HepG2 (cell line): ENCODE measurements at places on chromosomes 11 and 22.

GRCh38 chr22:49540084-49540912, 287.4 kb downstream of the BRD1 start:
- no peak for DNase-seq

DNA sequence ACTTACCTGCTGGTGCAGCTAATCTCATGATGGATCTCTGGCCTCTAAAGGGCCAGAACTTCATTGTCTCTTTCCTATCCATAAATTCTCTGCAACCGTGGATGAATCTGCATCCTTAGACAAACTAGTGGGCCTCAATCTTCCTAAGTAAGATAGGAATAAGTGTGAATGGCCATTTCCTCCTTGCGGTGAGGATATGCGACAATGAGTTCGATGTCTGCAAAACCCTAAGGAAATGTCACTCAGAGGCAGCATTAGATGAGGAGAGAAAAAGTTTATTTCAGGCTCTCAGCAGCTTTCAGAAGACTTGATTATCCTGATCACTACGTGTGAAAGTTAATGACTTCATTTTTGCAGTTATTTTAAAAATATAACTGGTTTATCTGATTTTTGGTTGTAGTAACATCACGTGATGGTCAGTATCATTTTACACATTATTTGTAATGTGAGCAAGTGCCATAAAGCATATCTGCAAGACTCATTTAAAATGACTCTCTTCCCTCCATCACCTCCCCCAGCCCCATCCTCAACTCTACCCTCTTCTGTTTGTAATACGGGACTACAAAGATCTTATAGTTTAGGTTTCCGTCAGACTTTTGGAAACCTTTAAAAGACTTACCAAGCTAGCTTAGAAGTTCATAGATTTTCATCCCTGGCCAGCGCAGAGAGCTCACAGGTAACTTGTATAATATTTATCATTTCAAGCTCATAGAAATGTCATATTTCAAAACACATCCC, 10.2 kb downstream of the GRAP2 start:
- DNase-seq, result no peak

DNA sequence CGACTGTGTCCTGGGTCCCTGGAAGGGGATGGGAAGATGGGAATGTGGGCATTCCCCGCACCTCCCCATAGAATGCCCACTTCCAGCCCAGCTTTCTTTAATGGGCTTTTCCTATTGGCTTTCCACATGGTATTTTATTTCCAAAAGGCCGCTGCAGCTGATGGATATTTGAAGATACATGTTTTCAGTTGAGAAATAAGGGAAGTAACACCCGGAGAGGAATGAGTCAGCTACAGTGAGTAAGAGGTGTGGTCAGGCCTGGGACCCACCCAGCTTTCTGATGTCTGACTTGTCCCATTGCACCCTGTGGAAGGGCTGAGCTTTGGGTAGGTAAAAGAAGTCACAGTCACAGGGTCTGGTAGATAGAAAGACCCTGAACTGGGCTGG, 476.9 kb downstream of the MIAT start:
- DNase-seq, result no peak

DNA sequence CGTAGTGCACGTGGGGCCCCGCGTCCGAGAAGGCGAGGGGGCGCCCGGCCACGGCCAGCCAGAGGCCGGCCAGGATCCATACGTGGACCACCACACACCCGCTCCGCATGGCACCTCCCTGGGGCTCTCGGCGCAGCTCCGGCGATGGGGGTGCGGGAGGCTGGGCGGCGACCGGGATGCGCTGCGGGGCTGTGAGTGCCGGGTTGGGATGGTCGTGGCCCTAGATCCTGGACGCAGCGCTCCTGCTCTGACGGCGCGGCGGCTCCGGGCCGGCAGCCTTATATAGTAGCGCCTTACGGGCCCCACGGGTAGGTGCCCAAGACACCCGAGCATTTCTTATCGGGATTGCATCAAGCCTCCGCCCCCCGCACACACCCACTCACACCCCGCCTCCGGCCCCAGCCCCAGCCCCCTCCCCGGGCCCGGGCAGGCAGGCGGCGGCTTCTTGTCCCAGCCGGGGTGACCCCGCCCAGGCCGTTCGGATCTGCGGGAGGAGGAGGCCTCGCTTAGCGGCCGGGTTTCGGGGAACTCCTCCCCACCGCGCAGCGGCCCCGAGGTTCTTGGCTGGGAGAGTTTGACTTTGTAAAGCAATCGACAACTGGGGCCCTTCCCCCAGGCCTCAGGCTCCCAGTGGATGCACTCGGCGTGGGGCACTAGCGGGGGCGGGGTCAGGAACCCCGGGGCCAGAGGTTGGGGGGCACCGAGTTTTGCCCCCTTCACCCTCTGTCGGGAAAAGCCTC, at the start of gene FGF19:
TSS of gene FGF19 (minus strand) at position 255 of the 740 bp plus-strand sequence. CDS start at position 109, 146 bp downstream.
- no peak for DNase-seq

DNA sequence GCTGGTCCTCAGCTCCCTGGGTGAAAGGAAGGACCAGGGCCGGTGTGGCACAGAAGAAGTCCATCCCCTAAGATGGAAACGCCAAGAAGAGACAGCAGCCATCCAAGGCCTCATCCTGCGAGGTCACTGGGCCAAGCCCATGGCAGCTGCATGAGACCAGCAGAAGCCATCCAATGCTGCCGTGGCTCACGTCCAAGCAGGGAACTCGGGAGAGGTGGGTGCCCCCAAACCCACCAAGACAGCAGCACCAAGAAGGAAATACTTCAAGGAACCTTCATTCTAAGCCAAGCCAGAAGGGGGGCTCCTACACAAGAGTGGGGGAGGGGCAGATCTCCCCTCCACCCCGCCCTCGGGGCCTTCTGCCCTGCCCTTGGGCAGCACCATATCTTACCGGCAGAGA, 49.6 kb downstream of the IGSF9B start:
- no peak for DNase-seq

GRCh38 chr22:21009638-21010425, 5.1 kb upstream of the P2RX6 start:
- DNase-seq, result peak; percentile 65
